ENCODE measurements at places on chromosomes 6 and 20. TPM values are rescaled to one million over a fixed set of nuclear protein-coding genes. Genes with fewer than 3 reads are reported as not detected.

Gene EPPIN
- not detected for total RNA-seq

Gene SLC22A1
- 1.2 TPM for total RNA-seq

Gene SPINT3
- total RNA-seq: not detected

Gene KIAA0408
- 3.6 TPM for total RNA-seq

Gene GHRH
- total RNA-seq: not detected

Gene HSPA12B
- total RNA-seq: not detected

Gene C20orf144
- total RNA-seq: 0.43 TPM

Gene GPSM3
- total RNA-seq: 151 TPM

Gene GPR63
- 0.41 TPM for total RNA-seq

Gene TCF21
- total RNA-seq: not detected

Gene PACSIN1
- total RNA-seq: not detected

Gene RTN4IP1
- total RNA-seq: 6.6 TPM

Gene COL20A1
- 0.09 TPM for total RNA-seq

Gene NOX3
- total RNA-seq: not detected

Gene IYD
- not detected for total RNA-seq

Gene PPP1R3D
- 4.8 TPM for total RNA-seq

Gene FRS3
- total RNA-seq: 5.2 TPM

Gene HMGA1
- 600 TPM for total RNA-seq

Gene VNN1
- total RNA-seq: not detected

Gene TCEA2
- 21.9 TPM for total RNA-seq

Gene TMEM30A
- total RNA-seq: 52.3 TPM

Gene PRICKLE4
- total RNA-seq: 0.60 TPM

Gene PHACTR1
- total RNA-seq: 0.05 TPM

Gene NFKBIL1
- 39.7 TPM for total RNA-seq

Gene CD24
- total RNA-seq: 0.89 TPM

Gene ACTL10
- 1.2 TPM for total RNA-seq

Gene GSTA2
- total RNA-seq: not detected

Gene RIPPLY2
- total RNA-seq: not detected

Gene PRDM1
- total RNA-seq: 7.7 TPM

Gene OPN5
- total RNA-seq: not detected

Gene FAM209B
- total RNA-seq: 1.2 TPM

Gene SLCO4A1
- total RNA-seq: 44.4 TPM

Gene PXT1
- 0.80 TPM for total RNA-seq

Gene MAPK13
- 33.6 TPM for total RNA-seq

Gene SLC26A8
- not detected for total RNA-seq

Gene OR12D3
- not detected for total RNA-seq

Gene RNF182
- total RNA-seq: not detected

Gene GRM1
- total RNA-seq: not detected

Gene DNMT3B
- 2.2 TPM for total RNA-seq

Gene JPH2
- total RNA-seq: 0.97 TPM

Gene DEFB132
- total RNA-seq: not detected

Gene PPIL1
- total RNA-seq: 23.4 TPM

Gene LY6G6D
- not detected for total RNA-seq

Gene C20orf202
- total RNA-seq: 0.19 TPM

Gene PHIP
- total RNA-seq: 26.8 TPM

Gene ARHGAP18
- 8.7 TPM for total RNA-seq

Gene ZC3H12D
- 186 TPM for total RNA-seq

Gene SIGLEC1
- total RNA-seq: not detected

Gene CUTA
- total RNA-seq: 334 TPM

Gene C6orf52
- total RNA-seq: 1.0 TPM

Gene OR2B6
- total RNA-seq: not detected

Gene MRAP2
- total RNA-seq: not detected

Gene GMPR
- 2.5 TPM for total RNA-seq

Gene MTFR2
- 32.0 TPM for total RNA-seq
